ENCODE measurements at places on chromosomes 1 and 21.

DNA sequence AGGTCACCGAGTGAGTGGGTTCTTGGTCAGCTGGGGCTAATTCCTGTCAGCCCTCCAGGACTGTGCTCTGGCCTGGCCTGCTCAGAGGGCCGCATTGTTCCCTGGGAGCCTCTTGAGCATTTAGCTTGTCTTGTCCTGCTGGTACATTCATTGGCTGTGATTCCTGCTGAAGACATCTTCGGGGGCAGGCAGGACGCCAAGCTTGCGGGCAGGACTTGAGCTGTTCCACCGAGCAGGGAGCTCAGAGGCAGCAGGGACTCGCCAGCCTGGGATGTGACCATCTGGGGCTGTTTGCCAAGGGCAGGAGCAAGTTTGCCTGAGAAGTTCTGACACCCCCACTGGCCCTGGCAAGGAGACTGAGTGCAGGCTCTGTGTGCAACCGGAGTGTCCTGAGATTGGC lies 7.0 kb upstream of the SLC26A9 start:
- DNase-seq, result no peak

DNA sequence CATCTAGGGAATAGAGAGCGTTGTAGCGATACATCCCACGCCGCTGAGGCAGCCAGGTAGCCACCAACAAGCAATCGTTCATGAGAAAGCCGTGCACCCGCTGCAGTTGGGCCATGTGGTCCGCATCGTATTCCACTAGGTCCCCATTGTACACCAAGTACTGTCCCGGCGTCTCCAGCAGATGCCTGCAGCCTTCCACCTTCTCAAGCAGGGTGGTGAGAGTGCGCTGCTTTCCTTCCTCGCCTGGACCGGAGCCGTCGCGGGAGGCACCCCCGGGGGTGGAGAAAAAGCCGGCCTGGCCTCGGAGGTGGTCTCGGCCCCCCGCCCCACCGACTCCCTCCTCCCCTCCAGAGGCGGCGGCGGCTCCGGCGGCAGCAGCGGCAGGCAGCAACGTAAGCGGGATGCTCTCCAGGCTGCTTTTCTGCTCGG lies 595 bp downstream of the EXOC8 start:
- DNase-seq, result no peak

- DNase-seq, result no peak
Measured at GRCh38 chr1:236083650-236084385, 18.9 kb upstream of the NID1 start.

- peak; percentile 82 for DNase-seq
Measured at GRCh38 chr1:161044908-161045735, 655 bp downstream of the USF1 start.

GRCh38 chr1:222891578-222891977 lies 76.7 kb downstream of the DISP1 start:
- DNase-seq, result no peak

GRCh38 chr1:92960395-92961130 lies 699 bp downstream of the DIPK1A start:
- peak; percentile 70 for DNase-seq

GRCh38 chr1:36349241-36349671 lies 25.8 kb upstream of the EVA1B start:
- peak; percentile 85 for DNase-seq

GRCh38 chr1:239184561-239185244 lies 201.7 kb upstream of the CHRM3 start:
- no peak for DNase-seq
